ENCODE measurements at places on chromosomes 1 and 21.

DNA sequence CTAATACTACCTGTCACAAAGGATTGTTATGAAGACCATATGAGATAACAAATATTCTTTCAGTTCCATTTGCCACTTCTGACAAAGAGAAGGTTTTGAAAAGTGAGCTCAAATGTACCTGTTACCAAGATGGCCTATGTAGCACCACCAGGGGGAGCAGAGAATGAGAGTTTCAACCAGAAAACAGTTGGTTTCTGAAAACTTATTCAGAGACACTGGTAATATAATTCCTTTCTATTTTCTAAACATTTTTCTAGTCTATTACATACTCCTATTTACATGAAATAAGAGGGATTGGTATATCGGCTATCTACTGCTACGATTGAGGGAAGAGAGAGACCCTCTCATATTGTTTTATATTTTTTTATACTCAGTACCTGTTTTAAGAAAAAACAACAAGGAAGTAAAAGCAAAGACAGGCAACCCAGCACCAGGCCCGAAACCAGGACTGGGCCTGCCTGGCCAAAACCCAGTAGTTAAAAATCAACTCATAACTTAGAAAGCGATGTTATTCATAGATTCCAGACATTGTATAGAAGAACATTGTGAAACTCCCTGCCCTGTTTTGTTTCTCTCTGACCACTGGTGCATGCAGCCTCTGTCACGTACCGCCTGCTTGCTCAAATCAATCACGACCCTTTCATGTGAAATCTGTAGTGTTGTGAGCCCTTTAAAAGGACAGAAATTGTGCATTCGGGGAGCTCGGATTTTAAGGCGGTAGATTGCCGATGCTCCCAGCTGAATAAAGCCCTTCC, 48.3 kb downstream of the IL23R start:
- DNase-seq: peak; percentile 53

DNA sequence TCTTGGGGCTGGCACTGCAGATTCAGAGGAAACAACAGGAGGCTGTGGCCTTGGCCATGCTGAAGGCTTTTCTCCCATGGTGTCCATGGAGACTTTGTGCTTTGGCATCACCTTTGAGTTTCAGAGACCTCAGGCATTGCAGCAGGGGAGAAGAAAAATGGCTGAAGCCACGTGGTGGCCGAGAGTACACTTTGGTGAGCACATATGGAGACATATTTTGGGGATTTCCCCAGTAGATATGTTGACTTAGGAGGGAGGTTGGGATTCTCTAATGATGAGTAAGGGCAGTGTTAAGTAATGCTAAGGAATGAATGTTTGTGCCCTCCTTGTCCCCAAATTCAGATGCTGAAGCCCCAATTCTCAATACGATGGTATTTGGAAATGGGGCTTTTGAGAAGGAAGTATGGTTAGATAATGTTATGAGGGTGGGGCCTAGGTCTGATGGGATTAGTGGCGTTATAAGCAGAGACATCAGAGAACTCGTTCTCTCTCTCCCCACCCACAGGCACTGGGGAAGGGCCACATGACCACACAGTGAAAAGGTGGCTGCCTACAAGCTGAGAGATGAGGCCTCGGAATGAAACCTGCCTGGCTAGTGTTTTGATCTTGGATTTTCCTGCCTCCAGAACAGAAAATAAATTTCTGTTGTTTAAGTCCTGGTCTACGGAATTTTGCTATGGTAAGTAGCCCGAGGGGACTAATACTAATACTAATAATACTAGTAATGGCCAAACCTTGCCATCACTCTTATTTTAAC, 98.6 kb downstream of the TBX19 start:
- DNase-seq: no peak

DNA sequence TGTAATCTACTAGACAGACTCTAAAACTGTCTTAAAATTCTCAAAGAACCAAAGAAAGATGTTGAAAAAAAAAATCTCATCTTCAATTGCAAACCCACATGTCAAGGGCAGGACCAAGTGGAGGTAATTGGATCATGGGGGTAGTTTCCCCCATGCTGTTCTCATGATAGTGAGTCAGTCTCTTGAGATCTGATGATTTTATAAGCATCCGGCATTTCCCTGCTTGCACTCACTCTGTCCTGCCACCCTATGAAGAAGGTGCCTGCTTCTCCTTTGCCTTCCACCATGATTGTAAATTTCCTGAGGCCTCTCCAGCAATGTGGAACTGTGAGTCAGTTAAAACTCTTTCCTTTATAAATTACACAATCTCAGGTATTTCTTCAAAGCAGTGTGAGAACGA, 257.0 kb downstream of the HHIPL2 start:
- no peak for DNase-seq

- no peak for DNase-seq
Measured at GRCh38 chr1:229273507-229274232, 2.8 kb downstream of the RAB4A start.

GRCh38 chr1:184329245-184329953, 57.4 kb upstream of the C1orf21 start:
- DNase-seq: no peak

DNA sequence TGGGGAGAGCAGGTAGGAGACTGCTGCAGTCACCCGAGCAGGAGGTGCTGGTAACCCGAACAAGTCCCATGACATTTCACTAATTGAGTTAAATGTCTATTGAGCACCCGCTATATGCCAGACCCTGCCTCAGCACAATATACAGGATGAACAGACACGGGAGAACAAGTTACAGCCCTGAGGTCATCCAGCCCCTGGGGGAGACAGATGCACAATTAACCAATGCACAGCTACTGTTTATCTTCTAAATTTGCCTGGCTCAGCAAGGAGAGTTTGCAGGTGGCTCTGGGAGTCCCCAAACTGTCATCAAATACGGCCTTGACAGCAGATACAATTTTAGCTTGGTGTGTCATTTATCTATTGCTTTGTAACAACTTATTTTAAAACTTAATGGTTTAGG, 18.1 kb downstream of the CITED4 start:
- DNase-seq: no peak

- DNase-seq: no peak
Measured at GRCh38 chr1:103129255-103129654, 20.9 kb upstream of the COL11A1 start.

Measured in activated CD4-positive, alpha-beta T cell treated with anti-CD3 and anti-CD28 coated beads for 24 hours (primary cell).